ENCODE measurements at places on chromosomes 7 and 10.
A peak's percentile ranks its signal among the peaks of the same experiment; 100 is the strongest.

DNA sequence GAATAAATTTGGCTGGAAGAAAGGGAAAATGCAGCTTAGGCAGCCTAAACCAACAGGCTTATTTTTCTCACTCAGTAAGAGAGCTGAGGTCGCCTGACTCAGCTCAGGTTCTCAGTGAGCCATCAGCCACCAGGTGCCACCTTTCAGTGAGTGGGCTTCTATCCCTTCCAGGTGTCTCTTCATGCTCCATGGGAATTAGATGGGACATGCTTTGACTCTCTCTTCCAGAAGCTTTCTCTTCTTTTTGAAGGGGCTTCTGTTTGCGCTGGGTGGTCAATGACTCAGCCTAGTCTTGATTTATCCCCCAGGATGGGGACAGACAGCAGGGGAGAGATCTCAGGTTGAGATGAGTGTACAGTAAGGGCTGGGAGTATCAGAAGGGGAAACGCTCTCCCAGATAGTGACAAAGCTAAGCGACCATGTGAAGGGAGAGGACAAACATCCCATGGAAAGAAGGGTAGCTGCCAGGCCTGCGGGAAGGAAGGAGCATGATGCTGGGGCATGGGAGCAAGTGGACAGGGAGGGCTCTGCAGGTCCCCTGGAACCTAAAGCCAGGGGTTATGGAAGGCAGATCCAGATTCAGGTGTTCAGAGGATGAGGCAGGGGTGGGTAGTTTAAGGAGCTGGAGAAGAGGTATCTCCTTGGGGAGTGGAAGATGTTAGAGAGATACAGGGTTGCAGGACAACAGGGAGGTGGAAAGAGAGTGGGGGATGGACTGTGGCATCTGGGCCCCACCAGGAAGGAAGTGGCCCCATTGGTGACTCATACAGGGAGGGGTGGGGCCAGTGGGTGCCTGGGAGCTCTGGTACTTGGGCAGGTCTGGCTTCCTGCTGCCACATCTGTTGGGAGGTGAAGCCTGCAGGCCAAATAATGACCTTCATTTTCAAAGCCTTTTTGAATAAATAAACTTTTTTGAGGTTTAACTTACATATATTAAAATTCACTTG lies 32.5 kb downstream of the OGDH start:
- DNase-seq = peak; percentile 78

- no peak for DNase-seq
These were observed 1.1 kb upstream of the ACTR3C start for GRCh38 chr7:150324373-150324961.

DNA sequence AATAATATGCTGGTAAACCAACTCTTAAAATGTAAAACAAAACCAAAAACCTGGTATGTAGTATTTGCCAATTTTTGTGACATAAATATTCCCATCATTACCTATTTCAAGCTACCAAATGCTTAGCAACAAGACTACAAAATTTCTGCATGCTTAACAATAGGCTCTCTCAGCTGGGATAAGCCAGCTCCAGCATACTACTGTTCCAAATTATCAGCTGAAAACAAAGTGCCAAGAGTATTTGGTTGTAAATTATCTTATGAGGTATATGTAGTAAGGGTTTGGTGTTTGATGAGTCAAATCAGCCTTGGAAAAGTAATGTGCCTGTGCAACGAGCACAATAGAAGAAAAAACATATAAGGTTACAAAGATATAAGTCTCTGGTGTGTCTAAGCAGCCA lies 263.2 kb downstream of the HGF start:
- no peak for DNase-seq

DNA sequence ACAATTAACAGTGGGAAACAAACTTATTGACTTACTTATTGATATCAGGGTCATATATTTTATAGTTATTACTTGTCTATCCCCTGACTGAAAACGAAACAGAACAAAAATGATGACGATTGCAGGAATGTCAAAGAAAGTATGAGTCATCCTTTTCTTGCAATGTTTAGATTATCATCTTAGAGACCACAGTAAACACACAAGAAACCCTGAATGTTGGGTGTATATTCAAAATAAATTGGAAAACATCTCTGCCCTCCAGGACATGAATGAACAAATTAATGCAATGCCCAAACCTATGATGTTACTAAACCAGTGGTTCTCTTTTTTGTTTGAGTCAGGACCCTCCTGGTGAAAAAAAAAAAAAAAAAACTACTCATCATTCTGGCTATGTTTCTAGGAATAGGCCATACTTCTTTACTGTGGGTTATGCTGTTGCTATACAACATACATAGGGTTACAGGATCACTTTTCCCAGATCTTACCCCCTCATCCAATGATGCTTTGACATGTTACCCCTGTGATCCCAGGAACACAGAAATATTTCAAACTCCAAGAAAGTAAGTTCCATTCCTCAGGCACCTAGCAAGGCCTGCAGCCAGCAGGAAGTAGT lies 623.4 kb upstream of the IGFBP3 start:
- no peak for DNase-seq

DNA sequence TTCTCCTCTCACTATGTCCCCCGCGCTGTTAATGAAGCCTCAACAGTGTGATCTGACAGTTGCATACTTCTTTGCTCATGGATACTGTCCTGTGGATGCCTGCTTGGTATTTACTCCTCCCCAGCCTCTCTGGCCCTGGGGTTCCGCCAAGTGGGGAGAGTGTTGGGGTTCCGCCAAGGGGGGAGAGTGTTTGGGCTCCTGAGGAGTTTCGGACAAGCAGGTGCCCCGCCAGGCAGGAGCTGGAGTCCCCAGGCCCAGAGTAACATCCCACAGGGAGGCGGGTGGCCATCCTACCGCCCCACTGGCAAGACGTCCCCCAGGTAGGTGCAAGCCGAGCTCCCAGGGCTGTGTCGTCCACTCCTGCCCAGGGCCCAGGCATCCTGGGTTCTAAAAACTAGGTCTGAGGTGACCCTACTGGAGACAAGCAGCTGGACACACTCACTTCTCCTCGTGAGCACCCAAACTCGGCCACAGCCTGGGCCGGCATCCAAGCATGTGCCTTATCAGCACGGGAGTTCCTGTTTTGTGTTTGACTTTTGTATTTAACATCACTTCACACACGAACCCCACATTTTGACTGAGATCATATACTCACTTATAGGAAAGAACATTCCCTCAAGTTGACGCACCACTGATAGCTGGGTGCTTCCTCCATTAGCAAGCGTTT lies 34.2 kb downstream of the CAMK2B start:
- no peak for DNase-seq

DNA sequence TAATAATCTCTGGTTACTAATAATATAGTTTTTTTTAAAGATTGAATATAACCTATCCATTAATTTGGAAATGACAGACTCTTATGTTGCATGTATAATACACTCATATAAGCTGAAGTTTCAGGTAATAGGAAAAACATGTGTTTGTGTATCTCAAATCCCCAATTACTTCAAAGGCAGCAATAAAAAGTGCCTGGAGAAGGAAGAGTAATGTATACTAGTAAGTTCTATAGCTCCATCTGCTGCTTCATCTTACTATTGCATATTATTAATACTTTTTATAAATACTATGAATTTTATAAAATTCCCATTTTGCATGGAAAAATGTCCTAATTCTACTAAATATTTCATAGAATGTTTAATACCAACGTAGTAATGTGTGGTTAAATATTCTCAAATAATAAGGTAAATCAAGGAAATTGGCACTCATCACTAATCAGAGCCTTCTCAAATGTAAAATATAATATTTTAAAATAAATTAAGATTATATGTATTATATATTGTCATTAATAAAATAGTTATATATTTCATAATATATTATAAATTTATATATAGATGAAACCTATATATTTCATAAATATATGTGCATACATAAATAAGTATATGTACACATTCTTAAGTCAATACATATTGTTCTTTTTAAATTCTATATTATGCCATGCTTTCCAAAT lies 311.9 kb downstream of the HGF start:
- no peak for DNase-seq

DNA sequence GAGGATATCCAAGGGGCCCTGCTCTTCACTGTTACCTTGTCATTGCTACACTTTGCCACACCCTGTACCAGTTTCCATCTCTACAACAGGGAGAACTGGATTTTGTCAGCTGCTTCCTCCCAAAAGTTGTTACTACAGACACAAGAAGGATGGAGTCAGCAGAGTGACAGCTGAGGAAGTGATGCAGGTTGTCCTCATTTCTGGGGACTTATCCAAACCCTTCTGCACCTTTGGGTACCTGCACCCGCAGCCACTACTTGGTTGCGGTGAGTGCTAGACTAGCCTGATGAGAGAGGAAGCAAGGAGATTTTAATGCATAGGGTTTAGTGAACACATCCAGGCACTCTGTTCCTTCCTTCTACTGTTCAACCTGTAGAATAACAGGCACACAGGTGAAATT lies 281.0 kb downstream of the RPS24 start:
- DNase-seq = no peak

- no peak for DNase-seq
These were observed 78.7 kb upstream of the ARID5B start for GRCh38 chr10:61822781-61823230.

DNA sequence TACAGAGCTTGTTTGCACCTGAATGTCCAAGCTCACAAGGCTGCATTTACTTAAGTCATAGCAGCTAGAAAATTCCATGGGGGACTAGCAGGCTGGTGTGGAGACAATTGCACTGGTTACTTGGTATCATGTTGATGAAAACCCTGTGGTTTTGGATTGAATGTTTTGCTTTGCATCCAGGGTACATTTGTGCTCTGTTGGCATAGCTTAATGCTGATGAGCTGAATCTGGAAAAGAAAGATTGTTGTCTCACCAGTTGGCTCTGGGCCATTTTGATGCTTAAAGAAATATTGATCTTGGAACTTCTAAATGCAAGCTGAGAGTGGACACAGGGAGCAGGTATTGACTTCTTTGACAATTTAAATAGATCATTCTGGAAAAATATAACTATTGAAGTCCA lies 122.5 kb upstream of the MBL2 start:
- no peak for DNase-seq

DNA sequence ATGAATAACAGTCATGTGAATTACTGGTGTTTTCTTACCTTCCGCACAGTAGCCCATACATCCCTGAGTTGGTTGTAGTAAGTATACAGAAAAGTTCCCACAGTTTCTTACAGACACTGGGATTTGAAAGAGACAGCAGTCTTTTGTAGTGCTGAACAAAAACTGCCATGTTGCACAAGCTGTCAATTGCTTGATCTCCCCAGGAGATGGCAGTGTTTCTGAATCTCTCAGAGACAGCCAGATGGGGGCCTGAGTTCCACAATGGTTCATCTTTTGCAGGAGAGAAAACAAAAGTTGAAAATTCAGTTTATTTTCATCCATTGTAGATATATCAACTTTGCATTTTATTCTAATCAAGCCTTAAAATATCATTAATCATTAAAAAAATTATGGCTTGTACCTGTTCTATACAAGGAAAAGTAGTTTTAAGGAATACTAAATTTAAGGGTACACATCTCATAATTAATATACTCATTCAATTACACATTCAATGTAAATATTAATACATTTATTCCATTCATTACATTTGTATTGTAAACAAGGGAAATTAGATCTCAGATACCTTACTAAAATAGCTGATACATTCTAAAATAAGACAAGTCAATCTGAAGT lies 14.5 kb downstream of the VWDE start:
- DNase-seq = no peak

- DNase-seq = no peak
These were observed 41.4 kb upstream of the IKZF1 start for GRCh38 chr7:50262916-50263690.

GRCh38 chr10:12782537-12782936 lies 219.0 kb downstream of the CCDC3 start:
- DNase-seq = peak; percentile 10

- DNase-seq = no peak
These were observed 41.8 kb upstream of the LRRC18 start for GRCh38 chr10:48981310-48981907.

DNA sequence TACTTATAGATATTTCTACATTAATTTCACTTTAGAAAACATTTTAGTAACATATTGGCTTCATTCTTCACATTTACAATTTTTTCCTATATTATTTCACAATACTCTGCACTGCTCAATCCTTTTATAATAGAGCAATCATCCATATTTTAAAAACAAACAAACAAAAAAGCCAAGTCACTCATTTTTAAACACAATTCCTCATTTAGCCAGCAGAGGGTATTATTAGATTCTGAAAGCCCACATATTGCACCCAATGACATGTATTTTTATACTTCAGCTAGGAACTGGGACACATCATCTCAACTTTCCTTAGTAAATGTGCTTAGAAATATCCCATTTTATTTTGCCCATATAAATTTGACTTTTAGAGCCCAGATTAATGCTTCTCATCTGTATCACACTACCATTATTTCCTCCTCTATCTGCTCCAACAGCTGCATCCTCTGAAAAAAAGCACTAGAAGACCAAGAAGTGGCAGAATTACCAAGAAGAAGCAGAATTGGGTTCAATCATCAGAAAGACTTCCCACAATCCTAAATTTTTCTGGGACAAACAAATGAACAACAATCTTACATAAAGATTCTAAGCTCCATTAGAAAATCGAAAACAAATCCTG lies 29.5 kb downstream of the CTNNA3 start:
- no peak for DNase-seq

DNA sequence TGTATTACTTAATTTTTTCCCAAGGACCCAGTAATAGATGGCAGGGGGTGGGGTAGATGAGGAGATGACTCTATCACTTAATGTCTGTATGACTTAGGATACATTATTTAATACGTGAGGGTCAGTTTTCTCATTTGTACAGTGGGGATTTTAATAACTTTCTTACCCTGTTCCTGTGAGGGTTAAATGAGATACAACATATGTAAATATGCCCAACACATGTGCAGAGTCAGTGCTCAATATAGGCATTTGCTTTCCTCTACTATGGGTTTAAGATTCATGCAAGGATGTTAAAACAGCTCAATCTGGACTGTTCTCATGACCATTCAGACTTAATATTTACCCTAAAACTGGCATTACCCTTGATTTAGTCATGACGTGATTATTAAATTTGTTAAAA lies 31.2 kb downstream of the ST7 start:
- no peak for DNase-seq

- DNase-seq = no peak
These were observed 160.5 kb downstream of the AOAH start for GRCh38 chr7:36563706-36564327.

DNA sequence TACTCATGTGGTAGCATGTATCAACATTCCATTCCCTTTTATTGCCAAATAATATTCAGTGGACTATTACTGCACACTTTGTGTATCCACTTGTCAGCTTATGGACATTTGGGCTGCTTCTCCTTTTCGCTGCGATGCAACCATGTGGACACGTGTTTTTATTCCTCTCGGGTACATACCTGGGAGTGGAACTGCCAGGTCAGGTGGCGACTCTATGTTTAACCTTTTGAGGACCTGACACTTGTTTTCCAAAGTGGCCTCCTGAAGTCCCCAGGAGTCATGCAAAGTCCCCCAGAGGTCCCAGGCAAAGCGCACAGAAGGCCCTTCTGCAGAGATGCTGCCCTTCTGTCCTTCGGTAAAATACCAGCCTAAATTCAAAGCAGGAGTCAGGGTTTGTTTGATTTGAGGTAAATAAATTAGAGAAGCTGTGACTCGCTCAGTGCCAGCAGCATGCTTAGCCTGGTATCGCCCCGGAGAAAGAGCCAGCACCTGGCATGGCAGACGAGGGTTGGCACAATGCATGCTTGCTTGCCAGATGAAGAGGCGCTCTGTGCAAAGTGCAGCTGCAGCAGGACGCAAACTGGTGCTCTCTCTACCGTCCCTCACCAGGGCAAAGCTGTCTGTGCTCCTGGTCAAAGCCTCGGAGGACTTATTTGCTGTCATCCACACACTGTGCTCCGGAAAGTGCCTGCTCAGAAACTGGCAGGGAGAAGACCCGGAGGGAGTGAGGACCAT lies 37.8 kb downstream of the HIPK2 start:
- no peak for DNase-seq

- DNase-seq = no peak
These were observed 234.2 kb upstream of the LRRN3 start for GRCh38 chr7:110856704-110857103.

- DNase-seq = no peak
These were observed 164.9 kb upstream of the TRIM24 start for GRCh38 chr7:138295049-138295637.
